Daoy (cell line): ENCODE measurements at places on chromosomes 5 and 9.
A peak's percentile ranks its signal among the peaks of the same experiment; 100 is the strongest.

- no peak for DNase-seq
Measured at GRCh38 chr9:81656004-81656403, 33.3 kb downstream of the TLE1 start.

DNA sequence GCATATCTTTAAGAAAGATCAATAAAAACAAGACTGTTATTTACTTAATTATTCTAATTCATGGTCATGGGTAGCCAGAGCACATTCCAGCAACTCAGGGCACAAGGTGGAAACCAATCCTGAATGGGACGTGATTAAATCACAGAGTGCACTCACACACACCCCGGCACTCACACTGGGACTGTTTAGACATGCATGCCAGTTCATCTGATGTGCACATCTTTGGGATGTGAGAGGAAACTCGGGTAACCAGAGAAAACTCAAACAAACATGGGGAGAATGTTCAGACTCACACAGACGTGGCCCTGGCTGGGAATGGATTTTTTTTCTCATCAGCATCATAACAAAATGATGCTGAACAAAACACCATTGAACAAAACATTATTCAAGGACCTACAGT is 29.4 kb downstream of the SMAD5 start:
- no peak for DNase-seq

DNA sequence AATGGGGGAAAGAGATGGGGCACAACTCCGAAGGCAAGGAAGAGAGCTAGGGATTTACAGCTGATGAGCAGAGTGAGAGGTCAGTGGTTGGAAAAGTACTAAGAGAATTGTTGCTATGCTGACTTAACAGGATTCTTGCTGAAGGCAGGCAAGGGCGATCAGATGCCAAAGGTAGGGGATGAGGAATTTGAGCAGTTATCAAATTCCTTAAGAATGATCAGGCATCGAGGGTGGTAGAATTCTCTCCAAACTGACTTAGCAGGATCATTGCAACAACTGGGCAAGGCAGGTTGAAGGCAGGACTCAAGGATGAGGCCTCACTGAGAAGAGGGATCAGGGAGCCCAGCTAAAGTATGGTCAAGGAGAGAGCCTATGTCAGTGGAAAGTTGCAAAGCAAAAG is 171.0 kb downstream of the HSD17B3 start:
- no peak for DNase-seq

- DNase-seq: no peak
Measured at GRCh38 chr5:147174671-147175265, 60.1 kb upstream of the STK32A start.

DNA sequence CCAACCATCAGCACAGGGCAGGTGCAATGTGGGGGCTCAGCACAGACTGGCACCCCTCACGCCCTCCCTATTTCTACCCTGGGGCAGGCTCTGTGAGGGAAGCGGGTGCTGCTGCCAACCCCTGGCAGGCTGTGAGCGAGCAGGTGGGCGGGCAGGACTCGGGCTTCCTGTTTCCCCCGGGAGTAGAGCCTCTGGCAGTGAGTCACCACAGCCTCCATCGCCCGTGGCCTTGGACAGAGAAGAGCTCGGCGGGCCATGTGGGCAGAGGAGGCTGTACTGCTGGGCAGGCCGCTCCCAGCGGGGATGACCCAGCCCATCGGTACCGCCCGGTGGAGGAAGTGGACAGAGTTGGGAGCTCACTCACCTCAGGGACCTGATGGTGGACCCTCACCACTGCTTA is 16.6 kb downstream of the KCNT1 start:
- peak; percentile 88 for DNase-seq

DNA sequence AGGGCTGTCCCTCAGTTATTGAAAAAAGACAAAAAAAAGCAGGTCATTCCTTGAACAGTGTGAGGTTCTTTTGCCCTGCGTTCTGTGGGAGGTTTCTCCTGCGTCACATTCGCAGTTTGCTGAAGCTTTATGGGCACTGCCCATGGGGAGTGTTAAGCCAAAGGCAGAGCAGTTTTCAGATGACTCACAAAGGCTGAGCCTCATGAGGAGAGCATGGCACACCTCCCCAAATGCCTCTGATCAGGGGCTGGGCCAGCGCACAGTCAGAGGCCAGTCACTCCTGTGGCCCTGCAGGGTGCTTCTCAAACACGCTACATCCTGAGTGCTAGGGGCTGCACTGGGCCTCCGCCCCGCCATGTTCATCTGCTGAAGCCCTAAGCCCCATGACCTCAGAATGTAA is 38.4 kb downstream of the IRX1 start:
- DNase-seq: peak; percentile 78

- no peak for DNase-seq
Measured at GRCh38 chr5:133642153-133642722, 29.9 kb upstream of the FSTL4 start.

GRCh38 chr5:43207601-43208000 is 15.6 kb downstream of the NIM1K start:
- no peak for DNase-seq

GRCh38 chr5:180213256-180213600 is 4.2 kb upstream of the RASGEF1C start:
- no peak for DNase-seq

- peak; percentile 46 for DNase-seq
Measured at GRCh38 chr9:70046274-70047070, 2.8 kb downstream of the MAMDC2 start.

DNA sequence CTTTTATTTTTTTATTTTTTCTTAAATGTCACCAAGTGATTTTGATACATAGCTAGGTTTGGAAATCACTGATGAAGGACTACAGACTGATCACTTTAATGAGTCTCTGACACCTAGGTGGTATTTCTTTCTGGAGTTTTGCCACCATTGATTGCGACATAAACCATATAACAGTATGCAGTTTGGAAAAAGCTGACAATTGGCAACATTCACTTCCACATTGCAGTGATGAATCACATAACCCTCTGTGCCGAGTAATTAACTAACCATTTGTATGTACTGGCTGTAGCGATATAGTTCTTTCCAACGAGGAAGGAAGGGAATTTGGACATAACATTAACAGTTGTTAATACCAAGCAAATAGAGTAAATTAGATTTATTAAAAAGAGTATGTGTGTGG is 222.9 kb upstream of the EFNA5 start:
- DNase-seq: peak; percentile 63

- DNase-seq: no peak
Measured at GRCh38 chr5:148230240-148230639, 8.1 kb upstream of the MARCOL start.

GRCh38 chr9:127204771-127205470 is 59.7 kb upstream of the GARNL3 start:
- DNase-seq: peak; percentile 76

DNA sequence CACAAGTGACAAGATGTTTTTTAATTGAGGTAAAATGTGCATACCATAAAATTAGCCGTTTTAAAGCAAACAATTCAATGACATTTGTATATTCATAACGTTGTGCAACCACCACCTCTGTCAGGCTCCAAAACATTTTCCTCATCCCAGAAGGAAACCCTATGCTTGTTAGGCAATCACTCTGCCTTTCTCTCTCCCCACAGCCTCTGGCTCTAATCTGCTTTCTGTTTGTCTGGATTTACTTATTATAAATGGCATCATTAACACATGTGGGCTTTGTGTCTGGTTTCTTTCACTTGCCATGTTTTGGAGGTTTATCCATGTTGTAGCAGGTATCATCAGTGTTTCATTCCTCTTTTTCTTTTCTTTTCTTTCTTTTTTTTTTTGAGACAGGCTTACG is 1.4 kb upstream of the N4BP3 start:
- no peak for DNase-seq

GRCh38 chr5:39691993-39692392 is 267.2 kb upstream of the DAB2 start:
- DNase-seq: no peak
